ENCODE measurements at places on chromosomes 7 and 10. TPM values are rescaled to one million over a fixed set of nuclear protein-coding genes. Genes with fewer than 3 reads are reported as not detected.

DNA sequence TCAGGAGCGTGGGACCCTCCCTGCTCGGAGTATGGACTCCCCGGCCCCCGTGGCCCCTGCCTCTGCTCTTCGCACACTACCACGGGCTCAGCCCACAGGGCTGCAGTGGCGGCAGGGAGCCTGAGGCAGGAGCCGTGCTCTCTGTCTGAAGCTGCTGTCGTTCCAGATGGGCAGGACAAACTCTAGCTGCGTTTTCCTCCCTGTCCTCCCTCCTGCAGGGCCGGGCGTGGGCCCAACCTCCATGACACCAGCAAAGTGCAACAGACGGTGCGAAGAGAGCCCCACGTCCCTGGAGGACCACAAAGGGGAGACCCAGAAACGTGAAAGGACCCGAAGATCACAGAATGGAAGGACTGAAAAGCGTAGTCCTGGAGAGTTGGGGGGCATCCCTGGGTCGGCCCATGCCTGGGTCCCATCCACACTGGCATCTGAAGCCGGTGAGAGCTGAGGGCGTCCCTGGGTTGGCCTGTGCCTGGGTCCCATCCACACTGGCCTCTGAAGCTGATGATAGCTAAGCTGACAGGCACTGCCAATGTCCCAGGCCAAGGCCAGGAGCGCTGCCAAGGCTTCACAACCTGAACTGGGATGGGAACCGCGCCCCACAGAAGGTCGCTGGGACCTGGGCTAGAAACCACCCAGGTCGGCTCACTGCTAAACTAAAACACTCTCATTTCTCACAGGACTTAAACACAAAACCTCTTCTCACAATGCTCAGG lies 267.0 kb downstream of the MAD1L1 start:
- no peak for DNase-seq

GRCh38 chr7:54796150-54796549 lies 37.1 kb upstream of the SEC61G start:
- DNase-seq, result no peak

- no peak for DNase-seq
Measured at GRCh38 chr7:91942312-91942711, 1.6 kb downstream of the AKAP9 start.

- DNase-seq, result peak; percentile 8
Measured at GRCh38 chr7:24982917-24983316, 2.9 kb upstream of the OSBPL3 start.

PILRA gene
- 1.5 TPM for total RNA-seq

NRG3 gene
- total RNA-seq, result not detected

DNA sequence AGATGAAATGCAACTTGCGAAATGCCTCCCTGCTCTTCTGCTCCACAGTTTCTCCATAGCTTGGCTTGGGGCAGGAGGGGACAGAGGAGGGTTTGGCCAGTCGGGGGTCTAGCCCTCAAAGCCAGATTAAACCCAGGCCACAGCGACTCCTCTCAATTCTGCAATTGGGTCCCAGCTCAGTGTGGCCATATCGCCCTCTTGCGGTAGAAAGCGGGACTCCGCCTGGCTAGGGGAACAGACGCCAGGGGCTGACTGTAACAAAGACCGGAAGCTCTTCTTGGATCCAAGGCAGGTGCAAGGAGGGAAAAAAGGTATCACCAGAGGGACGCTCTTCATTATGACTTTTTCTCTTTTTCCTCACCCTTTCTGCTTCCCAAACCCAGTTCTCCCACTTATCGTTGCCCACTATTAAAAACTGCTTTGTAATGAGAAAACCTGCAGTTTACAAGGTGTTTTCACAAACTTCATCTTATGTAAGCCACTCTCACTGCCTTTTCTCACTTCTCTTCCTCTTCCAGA lies 36.6 kb upstream of the TNPO3 start:
- peak; percentile 90 for DNase-seq

ELFN1 gene
- total RNA-seq, result 0.09 TPM

DNA sequence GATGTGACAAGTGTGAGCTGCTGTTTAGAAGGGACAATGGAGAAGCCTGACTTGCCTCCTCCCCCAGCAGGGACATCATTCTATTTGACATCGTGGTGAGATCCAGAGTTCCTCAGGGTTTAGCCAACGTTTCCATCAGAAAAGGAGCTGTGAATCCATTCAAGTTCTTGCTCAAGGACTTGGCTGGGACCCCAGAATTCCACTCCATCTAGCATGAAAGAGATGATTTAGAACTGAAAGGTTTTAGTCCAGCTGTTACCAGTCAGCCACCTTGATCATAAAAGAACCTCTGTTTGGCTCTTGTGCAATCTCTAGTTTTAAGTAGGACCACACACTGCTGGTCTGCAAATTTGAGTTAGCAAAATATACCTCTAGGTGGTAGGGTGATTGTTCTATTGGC lies 337.6 kb downstream of the FRMD4A start:
- DNase-seq, result no peak

DNA sequence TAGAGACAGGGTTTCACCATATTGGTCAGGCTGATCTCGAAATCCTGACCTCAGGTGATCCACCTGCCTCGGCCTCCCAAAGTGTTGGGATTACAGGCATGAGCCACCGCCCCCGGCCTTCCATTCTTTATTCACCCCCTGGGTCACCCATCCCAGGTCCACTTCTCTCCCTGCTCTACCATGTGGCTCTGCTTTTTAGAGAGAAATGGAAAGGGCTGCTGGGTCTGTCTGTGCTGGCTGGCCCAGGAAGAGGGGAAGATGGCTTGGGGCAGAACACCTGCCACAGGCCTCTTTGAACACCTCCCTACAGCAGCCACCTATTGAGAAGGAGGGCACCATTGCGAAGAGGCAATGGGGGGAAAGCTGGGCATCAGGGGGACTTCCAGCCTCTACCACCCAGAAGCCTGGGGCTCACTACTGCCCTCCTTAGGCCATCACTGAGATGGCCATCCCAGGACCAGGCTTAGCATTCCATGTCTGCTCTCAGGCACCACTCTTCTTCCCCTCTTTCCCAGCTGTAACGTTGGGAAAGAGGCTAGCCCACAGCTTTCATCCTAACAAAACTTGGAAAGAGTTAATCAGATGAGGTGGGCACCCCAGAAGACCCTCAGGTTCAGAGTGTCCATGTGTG lies 256.3 kb downstream of the GRID1 start:
- DNase-seq, result no peak

NPFFR1 gene
- total RNA-seq, result 0.05 TPM

AKR1C8 gene
- 2.7 TPM for total RNA-seq

DNA sequence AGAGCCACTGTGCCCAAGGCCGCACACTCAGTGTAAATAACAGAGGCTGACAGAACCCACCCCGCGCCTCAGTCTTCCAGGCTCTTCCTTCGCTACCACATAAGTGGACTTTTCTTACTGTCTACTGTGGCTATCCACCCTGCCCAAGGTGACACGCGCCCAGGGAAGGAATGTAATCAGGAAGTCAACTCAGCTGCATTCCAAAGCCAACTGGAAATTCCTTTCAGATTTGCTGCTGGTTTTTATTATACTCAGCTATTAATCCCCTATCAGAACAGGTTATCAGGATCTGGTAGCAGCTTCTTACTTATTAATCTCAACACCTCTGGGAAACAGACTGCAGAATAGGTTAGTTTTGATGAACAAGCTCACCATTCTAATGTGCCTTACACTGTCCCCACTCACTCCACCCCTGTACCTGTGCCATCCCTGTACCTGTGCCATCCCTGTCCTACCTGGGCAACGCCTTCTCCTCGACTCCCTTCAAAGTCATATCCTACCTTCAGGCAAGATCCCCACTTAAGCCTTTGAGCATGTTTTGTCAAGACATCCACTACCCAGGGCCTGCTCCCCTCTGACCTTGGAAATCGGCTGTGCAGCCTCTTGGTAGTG lies 90.7 kb downstream of the NHLRC2 start:
- DNase-seq, result peak; percentile 80

DNA sequence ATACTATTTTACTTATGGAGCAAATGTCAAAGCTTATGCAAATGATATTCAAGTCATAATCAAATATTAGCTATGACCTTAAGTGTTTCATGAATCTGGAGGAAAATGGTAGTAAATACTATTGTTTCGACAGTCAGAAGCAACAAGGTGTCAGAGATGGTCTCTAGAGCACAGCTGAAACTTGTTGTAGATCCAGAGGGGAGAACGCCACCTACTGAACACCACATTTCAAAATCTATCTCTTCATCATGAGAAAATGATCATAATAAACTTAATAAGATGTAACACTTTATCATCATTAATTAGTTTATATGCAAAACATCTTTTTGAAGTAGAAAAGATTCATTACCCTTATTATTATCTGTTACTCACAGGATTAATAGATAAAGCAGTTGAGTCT lies 418.7 kb downstream of the GATA3 start:
- DNase-seq, result no peak

GRCh38 chr10:120432209-120432608 lies 24.8 kb upstream of the PLPP4 start:
- no peak for DNase-seq

SLC12A9 gene
- total RNA-seq, result 36.7 TPM

GRCh38 chr7:100785878-100786277 lies 41.4 kb downstream of the EPHB4 start:
- no peak for DNase-seq

VPS37D gene
- 12.4 TPM for total RNA-seq

GRCh38 chr10:48464871-48465736 lies 139.8 kb downstream of the ARHGAP22 start:
- DNase-seq, result no peak

IDI2 gene
- total RNA-seq, result not detected

GRCh38 chr10:89567576-89568245 lies 32.3 kb upstream of the SLC16A12 start:
- DNase-seq, result no peak

- DNase-seq, result no peak
Measured at GRCh38 chr7:3128857-3129490, 85.3 kb upstream of the CARD11 start.

DNA sequence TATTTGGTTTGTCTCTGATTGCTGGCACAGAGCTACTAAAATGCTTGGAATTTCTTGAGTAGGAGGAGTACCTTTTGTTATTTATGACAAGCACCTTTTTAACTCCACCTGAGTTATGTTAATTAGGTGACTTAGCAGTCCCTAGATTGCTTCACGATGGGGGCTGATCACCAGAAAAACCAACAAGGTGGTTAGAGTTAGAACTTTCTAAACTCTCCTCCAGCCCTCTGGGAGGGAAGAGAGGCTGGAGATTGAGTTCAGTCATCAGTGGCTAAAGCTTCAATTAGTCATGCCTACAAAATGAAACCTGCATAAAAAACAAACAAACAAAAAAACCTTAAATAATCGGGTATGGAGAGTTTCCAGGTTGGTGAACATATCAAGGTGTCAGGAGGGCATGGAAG lies 23.6 kb upstream of the ING3 start:
- peak; percentile 58 for DNase-seq

- no peak for DNase-seq
Measured at GRCh38 chr7:90430614-90431460, 27.6 kb downstream of the CLDN12 start.

SKIDA1 gene
- total RNA-seq, result 0.65 TPM

- no peak for DNase-seq
Measured at GRCh38 chr10:45532480-45532879, 140.1 kb downstream of the ZFAND4 start.

- DNase-seq, result no peak
Measured at GRCh38 chr7:108805808-108806397, 236.2 kb downstream of the DNAJB9 start.

KCNMA1 gene
- 0.68 TPM for total RNA-seq

TMEM26 gene
- total RNA-seq, result not detected

DNA sequence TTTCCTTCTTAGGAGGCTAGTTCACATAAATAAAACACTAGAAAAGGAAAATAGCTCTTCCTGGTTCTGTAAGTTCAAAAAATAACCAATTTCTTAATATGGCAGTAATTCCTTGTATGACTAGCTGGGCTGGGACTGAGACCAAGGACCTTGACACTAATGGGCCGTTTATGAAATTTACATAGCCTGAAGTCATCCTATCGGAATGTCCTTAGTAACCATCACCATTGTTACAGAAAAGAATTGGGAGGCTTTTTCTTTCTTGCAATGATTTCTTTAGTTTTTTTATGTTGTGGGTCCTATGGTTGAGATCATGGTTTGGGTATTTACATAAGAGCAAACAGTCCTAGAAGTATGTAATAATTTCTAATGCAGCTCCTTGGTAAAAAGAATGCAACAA lies 87.1 kb upstream of the HDAC9 start:
- no peak for DNase-seq

DNA sequence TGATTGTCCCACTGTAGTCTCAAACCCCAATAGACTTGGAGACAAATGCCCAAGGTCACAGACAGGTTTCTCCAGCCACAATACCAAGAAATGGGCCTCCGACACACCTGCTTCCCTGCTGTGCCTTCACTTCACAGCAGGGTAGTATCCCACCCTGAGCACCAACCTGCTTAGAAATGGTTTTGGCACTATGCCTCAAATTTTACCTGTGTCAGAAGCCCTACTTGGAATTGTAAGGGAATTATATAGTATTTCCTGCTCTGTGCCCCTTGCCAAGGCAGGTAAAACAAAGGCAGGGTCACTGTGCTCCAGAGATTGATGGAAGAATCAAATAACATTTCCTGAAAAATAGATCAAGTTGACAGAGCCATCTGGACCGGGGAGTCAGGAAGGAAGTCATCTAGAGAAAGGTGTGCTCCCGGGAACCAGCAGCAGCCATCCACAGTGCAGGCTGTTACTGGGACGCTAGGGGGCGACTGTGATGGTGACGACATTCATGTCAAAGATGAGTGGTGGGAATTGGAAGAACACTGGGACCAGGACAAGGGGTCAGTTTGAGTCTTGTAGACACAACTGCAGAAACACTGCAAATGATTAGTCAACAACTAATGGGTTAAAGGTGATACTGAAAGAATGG lies 117.8 kb upstream of the AKR1E2 start:
- no peak for DNase-seq

WNT8B gene
- total RNA-seq, result not detected

GRCh38 chr7:117780832-117781231 lies 92.4 kb downstream of the CTTNBP2 start:
- no peak for DNase-seq

- DNase-seq, result no peak
Measured at GRCh38 chr7:27151931-27152815, at the start of gene HOXA3. HOXA3 (minus strand) TSS chr7:27152583; CDS start chr7:27110640, 41,943 bp downstream.

GRCh38 chr10:124611738-124612137 lies 132.4 kb downstream of the FAM53B start:
- DNase-seq, result no peak

DNA sequence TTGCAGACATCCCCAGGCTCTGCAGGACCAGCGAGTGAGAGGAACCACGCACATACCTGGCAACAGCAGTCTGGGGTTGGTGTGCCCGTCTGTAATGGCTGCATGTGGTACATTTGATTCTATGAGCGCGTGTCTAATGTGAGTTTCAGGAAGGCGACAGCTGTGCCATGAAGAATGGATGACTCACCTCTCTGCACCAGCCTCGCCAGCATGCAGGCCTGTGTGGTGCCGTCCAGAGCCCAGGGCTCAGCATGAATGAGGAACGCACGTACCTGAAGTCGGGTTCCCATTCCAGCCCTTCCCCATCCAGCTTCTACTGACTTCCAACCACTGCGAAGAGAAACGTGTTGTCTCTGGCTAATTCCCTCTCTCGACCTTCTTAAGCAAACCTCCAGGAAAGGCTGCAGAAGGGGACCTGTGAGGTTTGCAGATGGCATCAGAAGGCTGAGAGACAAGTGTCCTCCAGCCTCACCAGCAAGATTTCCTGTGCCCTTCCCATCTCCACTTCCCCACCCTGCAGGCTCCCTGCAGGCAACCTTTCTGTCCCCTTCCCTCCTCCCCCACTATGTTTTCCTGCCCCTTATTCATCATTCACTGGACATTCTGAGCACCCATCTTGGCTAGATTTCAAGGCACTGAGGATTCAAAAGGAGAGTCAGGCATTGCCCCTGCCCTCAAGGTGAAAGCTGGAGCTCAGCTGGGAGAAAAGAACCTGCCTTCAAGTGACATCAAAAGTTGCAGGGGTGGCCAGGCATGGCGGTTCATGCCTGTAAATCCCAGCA lies 54.3 kb downstream of the ASB13 start:
- peak; percentile 67 for DNase-seq

TRIM50 gene
- total RNA-seq, result not detected
